Lower lobe of right lung (tissue), 2 donors: ENCODE measurements at places on chromosomes 1 and 21. TPM values are rescaled to one million over a fixed set of nuclear protein-coding genes. Genes with fewer than 3 reads are reported as not detected.
A peak's percentile ranks its signal among the peaks of the same experiment; 100 is the strongest.

DNA sequence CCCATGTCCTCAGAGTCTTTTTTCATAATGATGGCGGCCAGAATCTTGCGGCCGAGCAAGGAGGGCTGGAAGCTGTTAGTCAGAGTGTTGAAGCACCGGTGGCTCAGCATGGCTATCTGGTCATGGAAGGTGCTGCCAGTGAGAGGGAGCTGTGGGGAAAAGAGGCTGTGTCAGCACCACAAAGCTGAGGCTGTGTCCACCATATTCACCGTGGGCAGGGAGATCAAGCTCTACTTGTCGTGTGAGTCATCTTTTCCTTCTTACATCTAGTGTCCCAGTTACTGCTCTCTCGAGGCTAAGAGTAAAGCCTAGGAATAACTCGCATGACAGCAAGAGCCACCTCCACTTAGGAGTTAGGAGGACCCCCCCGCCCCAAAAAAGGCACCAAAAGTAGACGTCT, 18.2 kb downstream of the ADAR start:
- no peak for DNase-seq

DNA sequence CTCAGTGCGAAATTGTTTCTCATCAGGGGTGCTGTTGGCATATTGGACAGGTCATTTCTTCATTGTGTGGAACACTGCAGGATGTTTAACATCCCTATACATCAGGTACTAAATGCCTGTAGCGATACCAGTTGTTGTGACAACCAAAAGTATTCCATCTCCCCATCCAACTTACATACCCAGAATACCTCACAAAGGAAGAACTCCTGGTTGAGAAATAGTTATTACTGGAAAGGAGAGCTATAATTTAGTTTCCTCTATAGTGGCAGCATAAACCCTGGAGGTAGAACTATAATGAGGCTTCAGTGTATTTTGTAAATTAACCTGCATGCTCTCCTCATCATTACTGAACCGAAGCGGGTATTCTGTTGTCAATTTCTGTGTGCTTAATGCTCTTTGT, 45.1 kb downstream of the IVNS1ABP start:
- DNase-seq = no peak

GRCh38 chr1:3363756-3364155, 90.7 kb upstream of the ARHGEF16 start:
- DNase-seq = no peak

- DNase-seq = no peak
Measured at GRCh38 chr1:178493301-178493741, 3.4 kb downstream of the CLEC20A start.

DNA sequence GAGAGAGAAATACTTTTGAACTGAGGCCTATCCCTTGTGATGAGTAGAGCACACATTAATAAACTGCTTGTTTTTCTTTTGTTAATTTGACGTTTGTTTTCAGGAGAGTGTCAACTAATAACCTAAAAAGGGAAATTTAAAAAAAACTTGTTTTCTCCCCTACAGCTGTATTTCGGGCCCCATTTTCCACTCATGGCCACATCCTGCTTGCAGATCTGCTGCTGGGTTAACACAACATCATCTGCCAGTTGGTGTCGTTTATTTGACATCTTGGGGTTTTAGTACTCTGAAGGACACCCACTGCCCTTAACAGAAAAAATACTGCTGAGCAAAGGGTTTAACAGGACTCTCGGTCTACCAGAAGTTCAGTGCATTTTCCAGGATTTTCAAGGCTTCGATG, 848 bp upstream of the PYHIN1 start:
- no peak for DNase-seq

GRCh38 chr1:159959451-159959850, 5.4 kb upstream of the SLAMF9 start:
- no peak for DNase-seq

- no peak for DNase-seq
Measured at GRCh38 chr1:225418059-225418458, 9.8 kb downstream of the LBR start.

- no peak for DNase-seq
Measured at GRCh38 chr1:59845091-59845490, 30.3 kb downstream of the HOOK1 start.

DNA sequence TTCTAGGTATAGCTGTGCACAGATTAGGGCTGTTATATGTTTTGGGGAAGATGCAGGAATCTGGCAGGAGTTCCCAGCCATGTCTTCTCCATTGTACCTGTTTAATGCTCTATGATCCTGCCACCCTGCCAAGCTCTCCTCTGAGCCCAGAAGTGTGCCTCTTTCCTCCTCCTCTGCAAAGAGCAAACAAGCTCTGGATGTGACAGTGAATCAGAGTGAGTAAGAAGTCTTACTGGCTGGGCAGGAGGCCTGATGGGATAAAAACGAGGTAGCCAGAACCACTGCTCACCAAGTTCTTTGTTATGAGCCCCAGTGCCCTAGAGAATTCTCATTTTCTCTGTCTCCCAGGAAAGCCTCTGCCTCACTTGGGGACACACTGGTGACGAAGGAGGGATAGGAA, 69.0 kb downstream of the BRINP2 start:
- DNase-seq = no peak

GRCh38 chr1:211517006-211517405, 25.0 kb upstream of the RD3 start:
- DNase-seq = no peak

GRCh38 chr1:50611675-50612074, 188.4 kb upstream of the DMRTA2 start:
- DNase-seq = no peak

GRCh38 chr1:156476501-156477298, 23.9 kb downstream of the MEF2D start:
- no peak for DNase-seq

- no peak for DNase-seq
Measured at GRCh38 chr21:29499734-29500343, 201.1 kb downstream of the BACH1 start.

DNA sequence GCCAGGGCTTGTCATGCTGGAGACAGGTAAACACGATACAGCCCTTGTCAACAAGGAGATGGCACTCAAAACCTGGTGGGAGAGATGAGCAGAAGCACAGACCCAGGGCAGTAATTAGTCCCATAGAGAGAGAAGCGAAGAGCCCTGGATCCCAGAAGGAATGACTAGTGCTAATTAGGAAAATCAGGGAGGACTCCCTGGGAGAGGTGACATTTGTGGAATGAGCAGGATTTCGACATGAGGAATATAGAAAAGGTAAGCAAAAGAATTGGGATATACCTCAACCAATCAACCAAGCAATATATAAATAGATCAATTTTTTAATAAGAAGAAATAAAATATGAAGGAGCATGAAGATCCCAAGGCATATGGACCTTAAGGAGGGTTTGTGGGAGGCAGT, 98.5 kb upstream of the GJB5 start:
- DNase-seq = no peak

- DNase-seq = no peak
Measured at GRCh38 chr21:46322351-46323226, 1.1 kb downstream of the C21orf58 start.

GRCh38 chr1:197902131-197902453, 338 bp upstream of the C1orf53 start:
- no peak for DNase-seq

GRCh38 chr1:114040273-114041015, 61.2 kb downstream of the OLFML3 start:
- no peak for DNase-seq

GRCh38 chr1:110816945-110817344, 56.0 kb upstream of the CD53 start:
- DNase-seq = no peak

GRCh38 chr1:244256086-244256676, 195.5 kb downstream of the ADSS2 start:
- no peak for DNase-seq

GRCh38 chr1:217876896-217877295, 245.8 kb downstream of the SPATA17 start:
- DNase-seq = no peak

GRCh38 chr1:39489567-39490239, 1.7 kb upstream of the BMP8A start:
- DNase-seq = no peak

DNA sequence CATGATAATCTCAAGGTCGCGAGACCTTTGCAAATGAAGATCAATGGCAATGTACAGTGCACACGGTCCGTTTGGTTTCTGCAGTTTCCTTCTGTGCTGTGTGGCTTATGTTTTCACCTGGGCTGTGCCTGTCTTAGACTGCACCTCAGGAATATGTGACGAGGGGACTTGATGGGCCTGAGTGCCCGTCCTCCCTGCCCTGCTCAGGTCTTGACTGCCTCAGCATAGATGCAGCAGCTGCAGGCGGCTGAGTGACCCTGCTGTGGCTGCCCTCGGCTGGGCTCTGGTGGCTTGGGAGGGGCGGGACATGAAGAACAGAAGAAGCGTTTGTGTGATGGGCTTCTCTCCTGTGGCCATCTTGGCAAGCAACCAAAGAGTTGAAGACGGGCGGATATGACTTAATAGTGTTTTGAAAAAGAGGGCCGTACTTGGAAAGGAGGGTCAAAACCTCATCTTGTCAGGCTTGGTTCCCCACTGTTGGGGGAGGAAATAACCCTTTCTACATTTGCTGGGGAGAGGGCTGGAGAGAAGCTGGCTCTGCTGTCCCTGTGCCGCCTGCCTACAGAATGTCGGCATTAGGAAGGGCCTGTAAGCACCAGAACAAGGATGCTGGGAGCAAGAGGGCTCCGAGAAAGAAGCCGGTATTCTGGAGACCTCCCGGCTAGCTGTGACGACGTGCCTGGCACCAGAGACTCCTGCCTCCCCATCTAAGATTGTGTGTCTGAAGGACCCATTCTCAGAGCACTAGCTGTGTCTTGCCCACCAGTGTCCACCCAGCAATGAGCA, 7.1 kb downstream of the MYBPHL start:
- no peak for DNase-seq

DNA sequence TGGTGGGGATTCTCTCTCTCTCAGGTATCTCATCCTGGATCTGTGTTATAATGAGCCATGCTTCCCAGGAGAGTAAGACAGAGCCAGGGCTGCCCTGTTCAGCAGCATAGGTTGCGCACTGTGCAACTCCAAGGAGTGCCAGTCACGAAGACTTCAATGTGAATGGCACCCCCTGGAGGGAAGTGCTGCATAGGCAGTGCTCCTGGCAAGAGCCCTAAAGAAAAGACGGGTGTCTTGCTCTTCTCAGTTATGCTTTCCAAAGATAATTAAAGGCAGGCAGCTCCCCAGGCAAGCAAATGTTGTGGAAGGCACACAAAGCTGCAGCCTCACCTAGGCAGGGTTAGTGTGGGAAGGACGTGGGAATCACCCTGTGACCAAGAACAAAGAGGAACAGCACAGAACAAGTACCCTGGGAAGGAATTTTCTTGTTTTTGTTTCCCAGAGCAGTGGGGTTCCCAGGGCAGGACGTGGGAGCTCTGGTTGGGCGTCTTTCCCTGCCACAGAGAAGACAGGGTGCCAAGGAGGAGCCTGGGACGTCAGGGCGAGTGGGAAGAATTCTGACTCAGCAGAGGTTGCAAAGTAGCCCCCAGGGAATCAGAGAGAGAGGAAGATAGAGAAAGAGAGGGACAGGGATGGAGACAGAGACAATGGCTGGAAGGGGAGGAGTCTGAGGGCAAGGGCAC, 120.9 kb downstream of the KCNN3 start:
- DNase-seq = no peak

GRCh38 chr1:238226810-238227209, 336.1 kb upstream of the ZP4 start:
- no peak for DNase-seq

GRCh38 chr21:41008974-41009373, 159.0 kb upstream of the BACE2 start:
- DNase-seq = no peak

- DNase-seq = peak; percentile 50
Measured at GRCh38 chr1:217029281-217030157, 306.3 kb upstream of the ESRRG start.

DNA sequence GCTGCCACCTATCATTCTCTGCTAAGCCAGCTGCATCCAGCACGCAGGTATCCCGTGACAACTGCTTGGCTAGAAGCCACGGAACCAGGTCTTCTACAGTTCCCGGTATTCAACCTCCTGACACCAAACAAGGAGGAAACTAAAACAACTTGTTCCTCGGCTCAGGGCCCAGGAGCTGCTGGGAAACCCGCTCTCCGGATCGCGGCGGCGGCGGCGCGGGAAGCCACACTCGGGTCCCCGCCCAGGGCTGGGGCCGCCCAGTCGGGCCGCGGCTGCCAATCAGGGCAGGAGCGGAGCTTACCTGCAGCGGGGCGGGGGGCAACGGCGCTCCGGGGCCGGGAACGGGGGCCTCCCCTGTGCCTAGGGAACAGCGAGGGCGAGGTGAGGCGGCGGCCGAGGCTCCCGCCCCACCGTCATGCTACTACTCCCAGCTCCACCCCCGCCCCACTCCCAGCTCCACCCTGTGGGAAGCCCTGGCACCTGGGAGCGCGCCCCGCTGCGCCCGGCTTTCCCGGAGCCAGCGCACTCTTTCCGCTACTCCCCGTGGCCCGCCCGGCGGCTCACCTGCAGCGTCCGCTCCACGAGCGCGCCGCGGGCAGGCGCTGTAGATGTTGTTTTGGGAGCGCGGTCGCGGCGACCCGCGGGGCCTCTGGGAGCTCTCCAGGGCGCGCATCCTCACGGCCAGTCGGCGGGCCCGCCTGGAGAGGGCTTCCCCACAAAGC, 12.1 kb downstream of the IL24 start:
- peak; percentile 91 for DNase-seq

- no peak for DNase-seq
Measured at GRCh38 chr1:238061967-238062613, 171.4 kb upstream of the ZP4 start.

DNA sequence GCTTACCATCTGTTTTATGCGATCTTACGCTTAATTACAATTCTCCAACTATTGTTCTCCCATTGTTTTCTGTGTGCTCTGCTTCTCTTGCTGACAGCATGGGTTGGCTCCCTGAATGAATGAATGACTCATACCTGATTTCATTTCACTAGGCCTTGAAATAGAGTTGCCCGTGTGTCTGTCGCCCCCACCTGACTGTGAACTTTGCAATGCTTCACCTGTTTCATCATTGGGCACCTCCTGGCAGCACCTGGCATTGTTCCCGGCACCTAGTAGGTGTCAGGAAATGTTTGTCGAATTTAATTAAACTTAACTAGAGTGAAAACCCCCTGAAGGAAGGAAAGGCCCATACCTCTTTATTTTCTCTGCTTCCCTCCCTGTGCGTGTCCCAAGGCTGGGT, 120.5 kb upstream of the KLHDC7A start:
- DNase-seq = no peak

- DNase-seq = no peak
Measured at GRCh38 chr1:47921935-47922415, 75.2 kb downstream of the TRABD2B start.

GRCh38 chr1:86913399-86913895, 479 bp downstream of the SELENOF start:
- no peak for DNase-seq

HORMAD1 gene
- 2.7 TPM for total RNA-seq

C8A gene
- not detected for total RNA-seq

ATAD3C gene
- 7.8 TPM for total RNA-seq

CD5L gene
- total RNA-seq = 6.8 TPM

ATP1A2 gene
- 4.5 TPM for total RNA-seq

SLC1A7 gene
- 0.68 TPM for total RNA-seq

CFHR4 gene
- total RNA-seq = not detected

ITPKB gene
- total RNA-seq = 42.3 TPM

L1TD1 gene
- 0.59 TPM for total RNA-seq

DAB1 gene
- total RNA-seq = 1.9 TPM
